ENCODE measurements at places on chromosomes 7 and 10.

- DNase-seq = no peak
Measured at GRCh38 chr7:70693321-70693685, 438.6 kb upstream of the GALNT17 start.

GRCh38 chr7:47406801-47407129 lies 175.1 kb downstream of the TNS3 start:
- no peak for DNase-seq

GRCh38 chr10:11757454-11757820 lies 15.3 kb downstream of the ECHDC3 start:
- no peak for DNase-seq

DNA sequence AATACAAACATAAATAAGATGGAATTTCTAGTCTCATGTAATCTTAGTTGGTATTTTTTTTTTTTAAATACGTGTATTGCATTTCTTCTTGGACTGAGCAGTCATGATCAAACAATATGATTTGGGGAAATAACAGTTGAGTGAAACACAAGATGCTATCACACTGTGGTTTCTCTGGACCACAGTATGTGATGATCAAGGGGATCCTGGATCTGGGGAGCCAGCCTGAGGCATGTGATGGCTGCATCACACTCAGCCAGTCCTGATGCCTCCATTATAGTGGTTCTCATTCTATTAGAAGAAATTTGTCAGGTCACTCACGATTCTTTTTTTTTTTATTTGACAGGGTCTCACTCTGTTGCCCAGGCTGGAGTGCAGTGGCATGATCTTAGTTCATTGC lies 495.9 kb upstream of the POT1 start:
- no peak for DNase-seq

DNA sequence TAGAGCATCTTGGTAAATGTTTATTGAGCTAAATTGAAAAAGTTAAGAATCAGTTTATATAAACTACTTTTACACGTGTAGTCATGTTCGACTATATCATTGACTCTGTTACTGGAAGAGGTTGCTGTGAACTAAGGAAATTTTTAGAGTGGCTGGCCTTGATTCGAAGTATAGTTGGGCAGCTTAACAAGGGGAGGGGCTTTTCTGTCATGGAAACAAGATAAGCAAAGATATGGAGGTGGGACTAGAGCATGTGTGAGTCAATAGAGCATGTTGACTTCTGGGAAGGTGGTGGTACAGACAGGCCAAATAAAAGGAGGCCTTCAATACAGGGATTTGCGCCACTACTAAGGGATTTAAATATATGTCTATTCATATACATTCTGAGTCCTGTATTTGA lies 7.6 kb downstream of the ATP5F1C start:
- no peak for DNase-seq

GRCh38 chr7:46534664-46535588 lies 613.9 kb upstream of the IGFBP3 start:
- no peak for DNase-seq

DNA sequence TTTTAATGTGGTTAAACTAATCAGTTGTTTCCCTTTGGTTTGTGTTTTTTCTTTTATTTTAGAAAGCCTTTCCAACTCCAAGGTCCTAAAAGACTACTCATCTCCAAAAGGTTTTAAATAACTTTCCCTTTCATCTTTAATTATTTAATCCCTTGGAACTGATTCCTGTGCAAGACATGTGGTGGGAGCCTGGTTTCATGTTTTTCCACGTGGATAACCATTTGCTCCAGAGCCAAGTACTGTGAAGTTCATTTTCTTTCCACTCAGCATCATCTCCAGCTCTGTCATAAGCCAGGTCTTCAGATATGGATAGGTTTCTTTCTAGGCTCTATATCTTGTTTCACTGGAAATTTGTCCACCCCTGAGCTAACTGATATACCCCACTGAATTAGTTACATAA lies 16.7 kb downstream of the PPP1R3C start:
- no peak for DNase-seq

- DNase-seq = no peak
Measured at GRCh38 chr7:44348300-44348699, 22.9 kb upstream of the CAMK2B start.

GRCh38 chr10:115956225-115957011 lies 316.6 kb downstream of the GFRA1 start:
- DNase-seq = no peak

DNA sequence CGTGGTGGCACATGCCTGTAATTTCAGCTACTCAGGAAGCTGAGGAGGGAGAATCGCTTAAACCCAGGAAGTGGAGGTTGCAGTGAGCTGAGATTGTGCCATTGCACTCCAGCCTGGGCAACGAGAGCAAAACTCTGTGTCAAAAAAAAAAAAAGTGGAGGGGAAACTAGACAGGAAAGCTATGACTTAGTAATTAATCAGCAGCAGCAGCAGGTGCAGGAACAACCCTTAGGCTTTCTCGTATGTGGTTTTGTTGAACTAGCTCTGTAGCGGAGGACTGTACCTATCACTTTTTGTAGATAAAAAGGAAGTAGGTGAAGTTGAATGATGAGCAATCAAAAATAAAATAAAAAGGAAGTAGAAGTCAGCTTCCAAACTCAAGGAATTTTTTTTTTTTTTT lies 76.9 kb upstream of the KMT2C start:
- DNase-seq = no peak

DNA sequence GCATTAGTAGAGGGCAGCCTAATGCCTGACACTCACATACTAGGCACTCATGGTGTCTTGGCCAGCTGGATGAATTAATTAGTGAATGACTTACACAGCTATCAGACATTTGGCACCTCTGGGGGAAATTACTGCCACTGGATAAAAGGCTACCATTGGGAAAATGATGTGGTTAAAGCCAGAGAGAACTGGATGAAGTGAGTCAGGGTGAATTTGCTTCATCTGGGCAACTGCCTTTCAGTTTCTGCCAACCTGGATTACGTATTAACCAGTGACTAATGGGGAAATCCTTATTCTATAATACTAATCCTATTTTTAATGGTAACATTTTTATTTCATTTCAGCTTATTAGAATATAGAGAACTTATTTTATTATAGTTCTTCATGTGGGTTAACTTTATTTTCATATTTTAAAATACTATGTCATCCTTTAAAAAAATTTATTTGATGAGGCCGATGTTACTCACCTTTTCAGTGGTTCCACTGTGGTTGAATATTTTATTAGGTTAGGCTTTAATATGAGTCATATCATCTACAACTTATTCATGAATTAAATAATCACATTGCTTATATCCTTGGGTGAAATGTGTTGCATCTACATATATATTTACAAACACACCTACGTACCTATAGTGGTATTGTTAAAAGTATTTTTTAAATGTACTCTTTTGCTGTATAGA lies 85.6 kb upstream of the CAPZA2 start:
- no peak for DNase-seq

GRCh38 chr10:62284221-62284620 lies 15.6 kb upstream of the RTKN2 start:
- DNase-seq = no peak

GRCh38 chr7:86913709-86914108 lies 145.7 kb downstream of the ELAPOR2 start:
- no peak for DNase-seq

DNA sequence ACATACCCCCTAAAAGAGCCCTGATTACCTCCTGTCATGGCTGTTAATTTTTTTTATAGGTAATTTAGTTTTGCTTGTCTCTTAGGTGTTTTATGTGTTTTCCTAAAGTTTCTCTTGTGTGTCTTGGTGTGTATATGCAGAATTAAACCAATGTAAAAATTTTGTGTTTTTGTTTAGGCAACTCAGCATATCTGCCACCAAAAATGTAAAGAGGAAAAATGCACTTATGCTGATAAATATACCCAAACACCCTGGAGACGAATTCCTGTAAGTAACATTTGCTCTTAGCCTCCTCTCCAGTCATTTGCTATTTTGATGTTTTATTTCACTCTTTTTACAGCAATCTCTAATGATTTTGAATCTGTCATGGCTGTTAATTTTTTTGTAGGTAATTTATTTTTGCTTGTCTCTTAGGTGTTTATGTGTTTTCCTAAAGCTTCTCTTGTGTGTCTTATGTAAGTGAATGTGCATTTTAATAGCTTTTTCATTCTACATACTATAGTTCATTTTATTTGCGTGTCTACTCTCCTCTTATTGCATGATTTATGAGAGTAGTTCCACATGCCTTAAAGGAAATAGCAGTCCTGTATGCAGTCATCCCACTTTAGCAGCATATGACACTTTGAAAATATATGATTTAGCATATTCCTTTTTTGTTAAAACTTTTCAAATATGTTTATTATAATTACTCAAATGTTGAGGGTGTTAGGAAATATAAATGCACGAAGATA lies 149.2 kb downstream of the CCSER2 start:
- no peak for DNase-seq

DNA sequence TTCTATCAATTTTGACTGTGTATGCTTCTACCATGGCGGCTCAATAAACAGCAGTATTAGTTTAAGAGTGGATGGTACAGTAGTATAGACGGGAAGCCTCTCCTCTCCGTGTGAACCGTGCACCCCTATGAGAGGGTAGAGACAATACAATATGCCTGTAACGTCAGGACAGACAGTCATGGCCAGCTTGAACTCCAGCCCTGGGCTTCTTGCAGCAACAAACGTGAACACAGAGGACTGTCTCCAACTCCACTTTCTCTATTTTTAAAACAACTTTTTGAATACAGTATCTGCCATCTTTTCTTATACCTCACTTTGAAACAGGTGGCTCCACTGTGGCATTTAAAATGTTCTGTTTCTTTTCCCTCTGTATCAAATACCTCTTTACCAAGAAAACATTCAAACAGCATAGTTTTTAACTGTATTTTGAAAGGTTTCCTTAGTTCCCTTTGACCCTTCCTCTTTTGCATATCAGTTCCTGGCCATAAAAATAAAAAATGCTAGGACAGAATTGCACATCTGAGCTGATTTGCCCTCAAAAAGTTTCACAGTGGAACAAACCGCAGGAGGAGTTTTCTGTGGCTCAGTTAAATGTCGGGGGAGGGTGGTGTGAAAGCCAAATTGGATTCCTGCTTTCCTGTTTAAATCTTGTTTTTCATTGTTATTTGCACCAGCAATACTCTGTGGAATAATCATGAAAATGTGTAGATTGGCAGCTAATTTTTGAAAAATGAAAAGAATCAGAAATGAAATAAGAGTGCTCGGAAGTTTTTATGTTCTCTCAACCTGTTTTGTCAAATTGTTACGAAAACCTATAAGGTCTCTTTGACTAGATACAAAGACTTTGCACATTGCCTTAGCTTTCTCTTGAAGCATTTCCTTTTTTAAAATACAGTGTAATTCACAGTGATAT lies 8.0 kb downstream of the IKZF1 start:
- DNase-seq = no peak

- no peak for DNase-seq
Measured at GRCh38 chr7:16944936-16945335, 63.2 kb upstream of the AGR3 start.

DNA sequence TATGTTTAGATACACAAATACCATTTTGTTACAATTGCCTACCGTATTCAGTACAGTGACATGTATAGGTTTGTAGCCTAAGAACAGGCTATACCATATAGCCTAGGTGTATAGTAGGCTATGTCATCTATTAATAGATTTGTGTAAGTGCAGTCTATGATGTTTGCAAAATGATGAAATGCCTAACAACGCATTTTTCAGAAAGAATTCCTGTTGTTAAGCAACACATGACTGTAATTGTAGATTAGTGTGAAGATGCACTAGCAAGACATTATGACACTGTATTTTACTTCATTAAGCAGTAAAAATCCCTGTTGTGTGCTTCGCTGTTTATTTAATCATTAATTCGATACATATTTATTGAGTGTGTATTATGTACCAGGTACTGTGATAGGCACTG lies 446.0 kb downstream of the SUGCT start:
- DNase-seq = no peak

DNA sequence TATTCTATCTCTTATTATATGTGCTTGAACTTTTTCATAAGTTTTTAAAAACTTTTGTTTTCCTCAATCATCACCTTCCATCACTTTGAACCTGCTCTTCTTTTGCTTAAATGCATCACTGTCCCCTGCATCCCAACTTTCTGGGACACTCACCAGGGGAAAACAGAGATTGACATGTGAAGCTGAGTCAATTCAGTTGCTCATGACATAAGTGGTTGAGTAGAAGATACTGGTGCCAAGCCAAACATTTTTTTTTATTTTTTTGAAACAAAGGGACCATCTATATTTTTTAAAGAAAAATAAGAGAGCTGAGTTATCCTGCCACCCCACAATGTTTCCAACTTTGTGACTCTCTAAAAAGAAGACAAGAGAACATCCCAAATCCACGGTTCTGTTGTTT lies 61.8 kb upstream of the AHR start:
- DNase-seq = no peak

- no peak for DNase-seq
Measured at GRCh38 chr10:129161150-129161549, 305.9 kb upstream of the MGMT start.

- no peak for DNase-seq
Measured at GRCh38 chr7:14751461-14751860, 151.1 kb downstream of the DGKB start.

- DNase-seq = peak; percentile 59
Measured at GRCh38 chr7:5526100-5526905, 102.7 kb upstream of the TNRC18 start.

DNA sequence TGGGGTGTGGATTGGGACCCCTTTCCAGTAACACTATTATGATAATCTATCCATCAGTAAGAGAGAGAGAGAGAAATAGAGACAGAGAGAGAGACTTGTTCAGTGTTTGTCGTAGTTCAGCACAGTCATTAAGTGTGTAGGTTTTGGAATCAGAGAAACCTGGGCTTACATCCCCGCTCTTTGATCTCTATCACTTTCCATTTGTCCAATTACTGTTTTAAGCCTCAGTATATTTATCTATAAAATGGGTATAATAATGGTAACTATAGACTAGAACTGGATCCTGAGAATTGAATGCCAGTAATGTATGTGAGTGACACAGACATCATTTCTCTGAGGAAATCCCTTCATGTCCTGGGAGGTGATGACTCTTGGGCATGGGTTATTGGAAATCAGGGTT lies 460.5 kb downstream of the PLXNA4 start:
- DNase-seq = no peak

DNA sequence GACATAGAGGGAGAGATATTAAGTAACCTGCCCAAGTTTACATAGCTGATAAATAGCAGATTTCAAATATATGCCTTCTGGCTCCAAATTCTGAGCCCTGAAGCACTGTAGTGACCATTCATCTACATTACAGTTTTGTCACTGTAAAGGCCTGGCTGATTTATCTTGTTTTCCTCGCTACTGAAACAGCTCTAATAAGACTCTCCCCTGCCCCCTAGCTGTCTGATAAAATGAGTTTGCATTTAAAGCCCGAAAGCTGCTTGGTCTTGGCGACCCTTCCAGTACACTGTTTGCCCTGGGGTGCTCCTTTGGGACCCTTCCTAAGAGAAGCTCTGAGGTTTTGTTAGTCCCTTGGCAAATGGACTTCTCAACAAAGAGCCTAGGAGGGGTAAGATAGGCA lies 59.7 kb upstream of the RAB11FIP2 start:
- DNase-seq = no peak

GRCh38 chr10:113313048-113313602 lies 239.7 kb upstream of the HABP2 start:
- DNase-seq = no peak

- no peak for DNase-seq
Measured at GRCh38 chr7:85730012-85730411, 543.2 kb upstream of the SEMA3D start.

All from stimulated activated naive CD8-positive, alpha-beta T cell treated with anti-CD3 and anti-CD28 coated beads, Interleukin-15, amount 100 ng/mL, for 72 hours (primary cell).